ENCODE measurements at places on chromosomes 5 and 9. TPM values are rescaled to one million over a fixed set of nuclear protein-coding genes. Genes with fewer than 3 reads are reported as not detected.
A peak's percentile ranks its signal among the peaks of the same experiment; 100 is the strongest.

CCDC171 gene
- total RNA-seq: 2.8 TPM

GRCh38 chr5:83374547-83374946 lies 97.0 kb upstream of the VCAN start:
- no peaks in the 10 kb centered on the region for H3K4me1 ChIP-seq
- no peak for DNase-seq
- H3K36me3 ChIP-seq: no peaks in the 10 kb centered on the region
- no peak overlapping the region for H3K27ac ChIP-seq
- H3K27me3 ChIP-seq: peaks cover 3% of the 10 kb centered on the region

- H3K27me3 ChIP-seq: peaks cover 32% of the 10 kb centered on the region
- H3K4me3 ChIP-seq: no peak overlapping the region
- no peaks in the 10 kb centered on the region for H3K36me3 ChIP-seq
- no peak for DNase-seq
- no peak overlapping the region for H3K27ac ChIP-seq
Observed at GRCh38 chr5:96440185-96440538, 7.1 kb upstream of the PCSK1 start.

GRCh38 chr5:62432621-62433064 lies 20.1 kb downstream of the IPO11 start:
- H3K36me3 ChIP-seq: peaks cover 1% of the 10 kb centered on the region
- H3K4me1 ChIP-seq: peaks cover 7% of the 10 kb centered on the region
- no peak overlapping the region for H3K4me3 ChIP-seq
- H3K27ac ChIP-seq: no peak overlapping the region
- DNase-seq: no peak

DNA sequence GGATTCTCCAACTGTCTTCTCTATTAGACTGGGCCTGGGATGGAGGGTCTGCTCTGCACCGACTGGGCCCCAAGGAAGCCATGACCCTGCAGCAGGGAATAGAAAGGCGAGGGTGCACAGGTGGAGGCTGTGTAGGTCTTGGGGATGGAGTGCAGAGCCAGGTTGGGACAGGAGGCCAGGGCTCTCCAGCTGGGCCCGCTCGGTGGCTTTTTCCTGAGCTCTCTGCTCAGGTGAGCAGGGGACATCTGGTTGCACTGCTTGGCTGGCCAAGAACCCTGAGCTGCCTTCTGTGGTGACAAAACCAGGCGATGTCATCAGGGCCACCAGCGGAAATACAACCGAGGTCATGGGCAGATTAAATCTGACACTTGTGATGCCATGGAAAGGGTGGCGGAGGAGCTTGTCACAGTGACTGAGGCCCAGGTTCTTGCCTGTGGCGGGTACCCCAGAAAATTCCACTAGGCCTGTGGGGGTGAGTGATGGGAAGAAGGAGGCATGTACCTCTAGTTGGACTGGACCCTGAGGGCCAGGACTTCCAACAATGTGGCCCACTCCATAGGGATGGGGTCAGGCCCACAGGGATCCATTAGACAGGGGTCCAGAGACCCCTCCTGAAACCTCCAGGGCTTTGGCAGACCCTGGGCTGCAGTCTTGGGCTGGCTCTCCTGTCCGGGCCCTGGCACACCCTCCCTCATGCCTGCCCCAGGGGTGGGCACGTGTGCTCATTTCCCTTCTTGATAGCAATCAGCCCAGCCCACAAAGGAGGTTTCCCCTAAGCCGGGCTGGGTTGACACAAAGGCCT lies 4.4 kb upstream of the IL3 start:
- H3K4me3 ChIP-seq: no peak overlapping the region
- H3K36me3 ChIP-seq: no peaks in the 10 kb centered on the region
- peaks cover 2% of the 10 kb centered on the region for H3K27me3 ChIP-seq
- H3K4me1 ChIP-seq: peaks cover 27% of the 10 kb centered on the region
- DNase-seq: peak; percentile 46

DNA sequence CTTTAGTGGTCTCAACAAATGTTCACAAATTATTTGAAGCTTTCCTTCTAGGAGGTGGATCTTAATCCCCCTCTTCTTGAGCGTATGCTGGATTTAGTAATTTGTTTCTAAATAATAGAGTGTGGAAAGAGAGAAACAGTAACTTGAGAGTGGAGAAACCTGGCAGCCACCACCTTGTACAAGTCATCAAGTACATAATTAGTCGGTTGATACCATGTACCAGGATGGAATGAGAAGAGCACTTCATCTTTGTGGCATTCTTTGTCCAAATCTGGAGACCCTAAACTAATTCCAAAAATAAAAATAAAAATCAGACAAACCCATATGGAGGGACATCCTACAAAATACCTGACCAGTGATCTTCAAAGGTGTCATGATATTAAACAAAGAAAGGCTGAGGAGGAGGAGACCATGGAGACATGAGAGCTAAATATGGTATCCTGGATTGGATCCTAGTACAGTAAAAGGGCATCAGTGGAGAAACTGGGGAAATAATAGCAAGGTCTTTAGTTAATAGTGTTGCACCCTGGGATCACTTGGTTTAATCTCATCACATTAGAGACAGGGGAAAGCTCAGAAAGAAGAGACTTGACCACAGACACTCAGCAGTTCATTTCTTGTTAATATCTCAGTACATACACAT lies 147.9 kb downstream of the ASTN2 start:
- H3K27ac ChIP-seq: no peak overlapping the region
- no peaks in the 10 kb centered on the region for H3K4me1 ChIP-seq
- H3K36me3 ChIP-seq: no peaks in the 10 kb centered on the region
- H3K4me3 ChIP-seq: no peak overlapping the region
- no peak for DNase-seq
- no peaks in the 10 kb centered on the region for H3K27me3 ChIP-seq

IFNA1 gene
- total RNA-seq: not detected

DNA sequence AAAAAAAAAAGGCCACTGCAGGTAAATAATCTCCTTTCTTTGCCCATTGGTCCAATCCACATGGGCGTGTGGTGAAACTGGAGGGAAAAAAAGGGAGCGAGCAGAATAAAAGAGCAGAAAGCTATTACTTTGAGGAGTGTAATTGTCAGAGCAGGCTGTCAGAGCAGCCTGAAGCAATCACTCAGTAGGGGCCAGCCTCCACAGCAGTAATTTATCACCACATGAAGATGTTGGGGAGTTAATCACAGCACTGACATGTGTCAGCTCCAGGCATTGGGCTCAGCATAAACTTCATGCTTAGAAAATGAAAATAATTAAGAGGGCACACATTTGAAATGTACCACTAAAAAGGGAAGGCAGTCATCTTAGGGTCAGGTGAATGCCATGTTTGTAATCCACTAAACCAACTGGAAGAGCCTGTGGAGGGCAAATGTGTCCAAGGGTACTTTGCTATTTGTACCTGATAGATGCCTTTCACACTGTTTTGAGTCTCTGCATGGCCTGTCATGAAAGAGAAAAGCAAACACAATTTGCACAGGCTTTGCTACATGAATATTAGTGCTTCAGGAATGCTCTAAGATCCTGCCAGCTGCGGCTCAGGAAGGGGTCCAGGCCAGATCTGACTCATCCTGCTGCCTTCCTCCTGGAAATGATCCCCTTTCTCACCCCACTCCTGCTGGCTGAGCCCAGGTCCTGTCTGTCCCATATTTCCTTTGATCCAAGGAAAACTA lies 2.9 kb upstream of the PTGER4 start:
- peaks cover 20% of the 10 kb centered on the region for H3K36me3 ChIP-seq
- H3K4me3 ChIP-seq: peak overlapping the region; percentile 56
- DNase-seq: peak; percentile 56
- H3K4me1 ChIP-seq: peaks cover 62% of the 10 kb centered on the region
- peak overlapping the region; percentile 91 for H3K27ac ChIP-seq
- H3K27me3 ChIP-seq: no peaks in the 10 kb centered on the region

Measured in activated CD4-positive, alpha-beta T cell treated with anti-CD3 and anti-CD28 coated beads for 36 hours (primary cell).